Activated CD4-positive, alpha-beta T cell treated with anti-CD3 and anti-CD28 coated beads, Interleukin-2, amount 50 U/mL, for 48 hours (primary cell): ENCODE measurements at places on chromosomes 13 and 19.

- DNase-seq = no peak
These were observed 189.7 kb downstream of the ENOX1 start for GRCh38 chr13:43596924-43597598.

GRCh38 chr13:100306030-100306429 is 217.1 kb downstream of the PCCA start:
- no peak for DNase-seq

DNA sequence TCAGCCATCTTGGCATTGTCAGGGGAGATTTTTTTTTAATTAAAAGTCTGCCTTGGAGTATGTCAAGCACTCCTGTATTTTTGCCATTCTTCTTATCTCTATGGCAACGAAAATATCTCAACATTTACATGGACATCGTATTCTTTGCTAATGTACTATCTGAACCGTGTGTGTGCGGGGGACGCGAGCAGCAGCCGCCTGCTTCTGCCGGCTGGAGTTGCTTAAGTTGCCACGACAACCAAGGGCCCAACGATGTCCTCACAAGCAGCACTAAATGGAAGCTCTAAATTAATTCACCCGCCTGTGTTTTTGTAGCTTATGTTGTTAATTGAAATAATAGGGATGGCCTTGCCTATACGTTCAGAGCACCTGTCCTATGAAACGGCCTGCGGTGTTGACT is 309.5 kb downstream of the TEX29 start:
- DNase-seq = no peak

- DNase-seq = peak; percentile 85
These were observed 5.1 kb downstream of the GRIN2D start for GRCh38 chr19:48398375-48399235.

DNA sequence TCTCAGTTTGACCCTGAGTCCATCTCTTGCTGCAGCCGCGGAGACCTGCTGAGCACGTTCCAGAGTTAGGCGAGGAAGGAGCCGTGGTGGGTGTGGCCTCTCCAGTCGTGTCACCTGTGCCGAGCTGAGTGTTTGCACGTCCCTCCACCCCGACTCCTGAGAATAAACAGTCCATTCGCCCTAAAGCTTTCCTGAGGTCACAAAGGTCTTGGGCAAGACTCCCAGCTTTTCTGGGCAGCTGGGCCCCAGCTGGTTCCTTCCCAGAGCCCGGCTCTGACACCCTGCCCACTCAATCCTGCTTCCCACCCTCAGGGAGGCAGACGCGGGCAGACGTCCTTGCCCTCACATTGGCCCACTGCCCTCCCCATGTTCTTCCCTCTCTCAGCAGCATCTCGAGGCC is 142.2 kb downstream of the KCTD15 start:
- DNase-seq = no peak
